Activated T-helper 9 cell treated with anti-CD3 and anti-CD28 coated beads, Interleukin-2, amount 50 U/mL, for 16 hours (primary cell): ENCODE measurements at places on chromosomes 12 and 14.

- no peak for DNase-seq
These were observed 2.7 kb downstream of the SRSF5 start for GRCh38 chr14:69769623-69770022.

GRCh38 chr14:78479127-78479780 is 309.1 kb downstream of the NRXN3 start:
- no peak for DNase-seq

GRCh38 chr12:109611223-109611622 is 37.6 kb downstream of the MVK start:
- no peak for DNase-seq

DNA sequence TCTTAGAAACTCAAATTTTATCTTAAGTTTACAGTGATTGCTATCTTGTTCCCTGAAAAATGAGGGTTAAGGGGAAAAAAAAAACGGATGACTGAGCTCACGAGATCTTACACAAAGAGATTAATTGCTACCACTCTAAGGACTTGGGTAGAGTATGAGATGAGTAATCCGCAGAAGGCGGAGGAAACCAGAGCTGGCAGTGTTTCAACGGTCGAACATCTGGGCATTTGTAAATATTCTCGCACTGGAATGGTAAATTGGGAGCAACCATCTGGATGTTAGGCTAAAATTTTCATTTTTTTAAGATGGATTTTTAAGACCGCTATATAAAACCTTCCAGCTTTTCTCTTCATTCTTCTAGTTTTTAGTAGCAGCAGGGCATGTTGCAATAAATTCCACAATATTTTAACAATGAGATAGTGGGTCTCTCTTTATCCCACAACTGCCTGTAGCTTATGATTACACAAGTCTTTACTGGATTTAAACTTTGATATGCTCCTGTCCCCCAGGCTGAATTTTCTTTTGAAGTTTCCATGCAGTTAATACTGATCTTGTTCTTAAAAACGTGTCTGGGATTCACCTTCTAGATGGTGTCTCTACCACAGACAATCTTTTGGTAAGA is 1324.1 kb downstream of the AACS start:
- DNase-seq, result no peak

DNA sequence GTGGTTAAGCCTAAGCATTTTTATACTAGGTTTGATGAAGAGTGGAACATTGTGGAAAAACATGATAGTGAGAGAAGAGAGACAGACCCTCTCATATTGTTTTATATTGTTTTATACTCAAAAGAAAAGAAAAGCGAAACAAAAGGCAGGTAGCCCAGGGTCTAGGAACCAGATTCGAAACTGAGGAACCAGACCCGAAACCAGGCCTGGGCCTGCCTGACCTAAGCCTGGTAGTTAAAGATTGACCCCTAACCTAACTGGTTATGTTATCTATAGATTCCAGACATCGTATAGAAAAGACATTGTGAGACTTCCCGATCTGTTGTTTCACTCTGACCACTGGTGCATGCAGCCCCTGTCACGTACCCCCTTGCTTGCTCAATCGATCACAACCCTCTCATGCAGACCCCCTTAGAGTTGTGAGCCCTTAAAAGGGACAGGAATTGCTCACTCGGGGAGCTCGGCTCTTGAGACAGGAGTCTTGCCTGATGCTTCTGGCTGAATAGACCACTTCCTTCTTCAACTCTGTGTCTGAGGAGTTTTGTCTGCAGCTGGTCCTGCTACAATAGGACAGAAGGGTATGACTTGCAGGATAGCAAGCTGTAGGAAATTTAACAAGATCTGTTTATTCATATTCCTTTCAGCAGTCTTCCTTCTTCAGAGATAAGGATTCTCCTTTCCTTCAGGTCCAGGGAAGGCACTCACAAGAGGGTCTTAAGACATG is 147.1 kb upstream of the PLEKHA5 start:
- no peak for DNase-seq
